ENCODE measurements at places on chromosomes 7 and 10. TPM values are rescaled to one million over a fixed set of nuclear protein-coding genes. Genes with fewer than 3 reads are reported as not detected.

Gene SEPTIN14
- not detected for total RNA-seq

DNA sequence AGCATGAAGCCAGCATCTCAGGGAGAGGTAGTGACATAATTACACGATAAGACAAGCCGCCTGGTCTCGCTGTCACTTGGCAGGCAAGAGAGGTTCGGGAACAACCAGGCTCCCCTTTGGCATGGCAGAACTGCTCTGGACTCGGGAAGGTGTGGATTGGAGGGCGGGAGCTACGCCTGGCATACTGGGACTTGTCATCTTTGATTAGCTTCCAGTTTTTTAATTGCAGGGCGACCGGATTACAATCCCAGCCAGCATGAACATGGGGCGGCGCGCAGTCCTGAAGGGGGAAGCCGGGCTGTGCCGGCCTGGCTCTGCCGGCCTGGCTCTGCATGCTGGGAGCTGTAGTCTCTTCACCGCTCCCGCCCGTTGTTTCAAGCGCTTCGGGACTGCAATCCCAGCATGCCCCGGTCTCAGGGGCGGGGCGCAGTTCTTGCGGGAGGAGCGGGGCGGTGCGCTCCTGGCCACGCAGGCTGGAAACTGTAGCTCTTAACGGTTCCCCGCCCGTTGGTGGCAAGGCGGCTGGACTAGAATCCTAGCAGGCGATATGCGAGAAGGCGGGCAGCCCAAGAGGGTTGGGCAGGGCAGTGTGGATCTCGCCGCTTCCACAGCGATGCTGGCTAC, 45.5 kb upstream of the ZNF716 start:
- peak; percentile 9 for DNase-seq

- DNase-seq: no peak
These were observed 5.3 kb downstream of the NRP1 start for GRCh38 chr10:33329178-33329577.

- DNase-seq: no peak
These were observed 81.0 kb upstream of the PRSS58 start for GRCh38 chr7:142338633-142339501.

- no peak for DNase-seq
These were observed 104.6 kb downstream of the KAT6B start for GRCh38 chr10:74930965-74931364.

DNA sequence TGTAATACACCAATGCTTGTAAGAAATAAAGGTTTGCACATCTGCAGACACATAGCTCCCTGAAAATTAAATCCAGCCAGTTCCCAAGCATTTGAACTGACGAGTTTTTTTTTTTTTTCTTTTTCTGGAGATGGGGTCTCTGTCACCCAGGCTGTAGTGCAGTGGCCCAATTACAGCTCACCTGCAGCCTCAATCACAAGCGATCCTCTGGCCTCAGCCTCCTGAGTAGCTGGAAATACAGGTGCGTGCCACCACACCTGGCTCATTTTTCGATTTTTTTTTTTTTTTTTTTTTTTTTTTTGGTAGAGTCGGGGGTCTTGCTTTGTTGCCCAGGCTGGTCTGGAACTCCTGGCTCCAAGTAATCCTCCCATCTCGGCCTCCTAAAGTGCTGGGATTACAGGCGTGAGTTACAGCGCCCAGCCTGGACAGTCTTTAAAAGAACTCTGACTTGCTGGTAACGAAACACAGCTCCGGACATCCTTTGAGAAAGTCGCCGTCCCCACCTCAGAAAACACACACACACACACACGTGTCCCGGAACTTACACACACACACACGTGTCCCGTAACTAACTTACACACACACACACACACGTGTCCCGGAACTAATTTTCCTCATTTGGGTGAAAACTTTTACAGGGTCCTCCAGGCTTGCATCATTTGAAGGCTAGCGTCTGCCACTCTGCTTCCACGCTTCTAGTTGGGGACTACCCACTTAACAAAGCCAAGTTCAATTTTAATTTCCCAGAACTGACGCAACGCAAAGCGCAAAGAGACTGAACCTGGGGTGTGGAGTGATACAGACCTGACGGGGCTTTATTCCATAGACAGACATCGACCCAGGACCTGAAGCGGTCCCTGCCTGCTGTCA, 18.6 kb downstream of the OCM2 start:
- peak; percentile 34 for DNase-seq

DNA sequence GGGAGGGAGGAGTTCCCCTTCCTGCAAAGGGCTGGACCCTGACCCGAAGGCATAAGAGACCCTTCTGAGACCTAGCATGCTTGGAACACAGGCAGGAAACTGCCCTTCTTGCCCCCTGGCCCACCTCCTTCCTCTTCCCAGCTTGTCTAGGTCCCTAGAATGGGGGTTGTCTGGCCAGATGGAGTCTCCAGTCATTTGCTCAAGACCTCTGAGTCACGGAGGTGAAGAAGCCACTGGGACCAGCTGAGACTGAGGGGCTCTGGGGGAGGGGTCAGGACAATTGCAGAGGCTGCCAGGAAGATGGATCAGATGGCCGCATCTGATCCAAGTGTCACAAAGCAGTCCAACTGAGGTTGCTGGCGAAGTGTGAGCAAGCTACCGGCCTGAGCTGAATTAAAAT, 46.2 kb downstream of the COL13A1 start:
- no peak for DNase-seq
